PC-3 (cell line): ENCODE measurements at places on chromosomes 5 and 9. TPM values are rescaled to one million over a fixed set of nuclear protein-coding genes. Genes with fewer than 3 reads are reported as not detected.

- no peak for DNase-seq
Observed at GRCh38 chr9:90919883-90920282, 118.3 kb downstream of the SYK start.

DNA sequence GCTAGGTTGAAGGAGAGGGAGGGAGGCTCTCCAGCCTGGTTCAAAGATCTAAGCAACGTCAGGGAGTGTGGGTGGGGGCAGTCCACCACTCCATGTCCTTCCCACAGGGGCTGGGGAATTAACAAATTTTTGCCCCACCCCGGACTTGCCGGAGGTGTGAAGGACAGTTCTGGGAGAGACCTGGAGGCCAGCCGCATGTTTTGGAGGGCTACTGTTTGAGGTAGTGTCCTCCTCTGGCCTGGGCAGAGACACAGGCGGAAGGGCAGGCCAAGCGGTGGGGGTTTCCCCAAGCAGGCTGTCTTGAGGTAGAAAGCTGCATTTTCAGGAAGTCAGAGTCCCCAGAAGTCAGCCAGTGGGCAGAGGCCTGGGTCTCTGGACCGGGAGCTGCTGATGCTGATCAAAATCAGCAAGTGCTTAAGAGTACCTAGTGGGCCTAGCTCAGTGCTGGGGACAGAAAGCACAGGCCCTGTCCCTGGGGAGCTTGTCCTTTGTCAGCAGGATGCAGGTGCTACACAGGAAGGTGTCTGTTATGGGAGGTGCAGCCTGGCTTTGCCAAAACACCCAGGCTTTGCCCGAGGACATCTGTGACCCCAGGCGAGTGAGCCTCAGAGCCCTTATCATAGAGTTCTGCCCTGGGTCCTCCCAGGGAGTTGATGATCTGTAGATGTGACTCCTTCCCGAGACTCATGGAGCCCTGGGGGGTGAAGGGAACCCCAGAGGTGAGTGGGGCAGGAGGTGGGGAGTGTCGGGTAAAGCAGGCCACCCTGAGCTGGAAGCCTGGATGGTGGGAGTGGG lies 18.5 kb downstream of the JADE2 start:
- no peak for DNase-seq

- DNase-seq: no peak
Observed at GRCh38 chr5:115623658-115624057, 2.2 kb downstream of the TMED7 start.

GRCh38 chr5:137141779-137142178 lies 357.3 kb downstream of the SPOCK1 start:
- no peak for DNase-seq

DNA sequence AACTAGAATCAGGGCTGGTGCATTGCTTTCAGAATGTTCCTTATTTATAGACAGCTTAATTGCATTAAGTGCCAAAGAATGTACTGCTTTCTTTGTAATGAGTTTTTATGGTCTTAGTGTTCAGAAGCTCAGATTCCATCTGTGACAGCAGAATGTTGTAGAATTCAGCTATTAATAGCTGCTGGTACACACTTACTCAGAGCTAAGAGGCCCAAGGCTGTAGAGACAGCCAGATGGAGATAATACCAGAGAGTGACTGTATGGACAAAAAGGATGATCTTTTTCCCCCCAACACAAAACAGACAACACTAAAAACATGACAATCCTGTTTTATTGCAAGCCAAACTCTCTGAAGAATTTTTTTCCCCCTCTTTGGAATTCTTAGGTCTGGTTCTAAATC lies 50.2 kb downstream of the PPP2R2B start:
- DNase-seq: no peak

DNA sequence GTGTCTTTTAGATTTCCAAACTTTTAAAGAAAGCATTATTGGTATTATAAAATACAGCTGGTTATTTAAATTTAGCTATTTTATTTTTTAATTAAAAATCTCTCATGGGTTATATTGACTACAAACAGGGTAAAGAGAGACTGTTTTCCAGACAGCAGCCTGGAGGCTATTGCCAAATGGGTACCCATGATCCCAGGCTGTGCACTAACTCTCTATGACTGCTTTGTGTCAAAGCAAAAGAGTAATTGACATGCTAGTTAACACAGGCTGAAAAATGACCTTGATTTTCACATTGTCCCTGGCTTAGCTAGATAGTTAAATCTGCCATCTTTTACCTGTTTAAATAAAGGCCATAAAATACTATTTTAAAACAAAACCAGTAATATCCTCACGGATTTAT lies 589.7 kb downstream of the ANXA1 start:
- no peak for DNase-seq

GRCh38 chr9:130453487-130453886 lies 8.7 kb downstream of the ASS1 start:
- peak; percentile 24 for DNase-seq

GRCh38 chr5:112388739-112389138 lies 30.3 kb downstream of the EPB41L4A start:
- DNase-seq: no peak

Gene ACOT12
- not detected in 2 replicates for total RNA-seq

Gene PALM2AKAP2
- total RNA-seq: 0.22 and 1.2 TPM in 2 replicates

Gene DUSP1
- 522 and 586 TPM in 2 replicates for total RNA-seq

Gene SHOC1
- total RNA-seq: 0.18 TPM in 1 of 2 replicates, not detected in the other
